Stimulated activated memory B cell treated with anti-CD40 and anti-IgM and Interleukin-4, amounts not matched to agents 10 μg/mL and 1 μg/mL and 100 μg/mL, for 72 hours (primary cell): ENCODE measurements at places on chromosomes 16 and 17.
A peak's percentile ranks its signal among the peaks of the same experiment; 100 is the strongest.

GRCh38 chr16:1506494-1507213 is 13.5 kb downstream of the TELO2 start:
- H3K4me1 ChIP-seq, result no peaks in the 10 kb centered on the region
- ATAC-seq, result no peak
- H3K36me3 ChIP-seq, result peaks cover 47% of the 10 kb centered on the region
- no peak overlapping the region for H3K4me3 ChIP-seq

DNA sequence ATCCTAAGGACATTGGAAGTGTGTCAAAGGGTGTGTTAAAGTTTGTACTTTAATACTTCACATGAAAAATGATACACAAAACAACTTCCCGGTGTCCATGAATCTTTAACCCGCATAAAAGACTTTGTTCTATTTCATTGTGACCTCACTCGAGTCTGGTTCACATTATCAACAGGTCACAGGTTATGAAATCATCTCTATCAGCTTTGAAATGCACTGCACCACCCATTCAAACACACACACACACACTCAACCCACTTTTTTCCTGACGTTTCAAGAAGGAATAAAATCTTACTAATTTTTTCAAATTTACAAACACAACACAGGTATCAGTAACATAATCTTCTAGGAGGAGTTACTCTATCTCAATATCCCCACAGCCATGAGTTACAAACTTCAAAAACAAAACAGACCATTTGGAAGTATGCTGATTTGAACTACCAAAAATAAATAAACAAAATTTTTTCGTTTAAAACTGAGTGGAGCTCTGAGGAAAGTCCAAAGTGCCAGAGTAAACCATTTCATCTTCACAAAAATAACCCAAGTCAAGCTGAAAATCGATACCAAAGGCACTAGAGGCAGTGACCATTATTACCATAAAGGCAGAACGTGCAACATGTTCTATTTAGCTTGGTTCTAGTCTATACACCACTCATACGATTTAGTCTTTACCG is 2.7 kb downstream of the ACOX1 start:
- no peak for ATAC-seq
- peaks cover 24% of the 10 kb centered on the region for H3K4me1 ChIP-seq
- H3K4me3 ChIP-seq, result no peak overlapping the region
- H3K36me3 ChIP-seq, result peaks cover 15% of the 10 kb centered on the region

GRCh38 chr16:30009990-30010843 is 610 bp downstream of the DOC2A start:
- H3K36me3 ChIP-seq, result no peaks in the 10 kb centered on the region
- ATAC-seq, result no peak
- peaks cover 21% of the 10 kb centered on the region for H3K4me1 ChIP-seq
- H3K27me3 ChIP-seq, result peaks cover 45% of the 10 kb centered on the region
- peak overlapping the region; percentile 53 for H3K4me3 ChIP-seq

DNA sequence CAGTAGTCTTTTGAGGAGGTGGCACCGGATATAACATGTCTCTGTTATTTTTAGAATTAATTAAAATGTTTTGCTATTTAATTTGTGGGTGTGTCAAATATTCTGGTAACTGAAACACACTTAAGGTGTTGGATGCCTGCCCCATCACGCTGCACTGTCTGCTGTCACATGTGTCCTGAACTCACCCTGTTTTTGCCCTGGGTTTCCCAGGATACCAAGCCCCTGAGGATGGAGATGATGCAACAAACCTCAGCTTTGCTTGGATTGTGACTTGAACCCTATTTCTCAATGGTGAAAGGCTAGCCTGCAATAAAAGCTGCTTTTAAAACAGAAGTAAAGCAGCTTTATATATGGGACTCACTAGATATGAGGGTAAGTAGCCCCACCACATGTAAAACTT is 11.5 kb upstream of the DUSP14 start:
- no peak overlapping the region for H3K27ac ChIP-seq
- no peaks in the 10 kb centered on the region for H3K27me3 ChIP-seq
- peaks cover 44% of the 10 kb centered on the region for H3K36me3 ChIP-seq
- H3K4me3 ChIP-seq, result no peak overlapping the region
- ATAC-seq, result no peak

DNA sequence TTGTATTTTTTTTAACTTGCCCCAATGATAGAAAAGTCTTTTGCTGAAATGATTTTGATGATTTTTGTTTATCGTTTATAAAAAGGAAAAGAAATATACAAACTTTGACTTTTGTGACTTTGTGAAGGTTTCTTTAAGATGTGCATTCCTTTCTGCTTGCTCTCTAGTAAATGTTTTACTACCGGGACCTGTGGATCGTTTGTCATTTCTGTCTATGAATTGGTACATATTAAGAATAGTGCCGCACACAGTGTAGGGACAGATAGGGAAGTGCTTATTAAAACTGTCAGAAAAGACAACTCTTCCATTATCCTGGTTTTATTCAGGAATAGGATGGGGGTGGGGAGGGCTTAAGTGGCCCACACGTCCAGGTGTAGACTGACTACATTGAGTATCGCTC is 8.1 kb upstream of the PSMC5 start:
- H3K4me3 ChIP-seq, result no peak overlapping the region
- H3K36me3 ChIP-seq, result peaks cover 73% of the 10 kb centered on the region
- H3K27me3 ChIP-seq, result no peaks in the 10 kb centered on the region
- H3K4me1 ChIP-seq, result peaks cover 41% of the 10 kb centered on the region
- no peak for ATAC-seq
